ENCODE measurements at places on chromosomes 3 and 15.
A peak's percentile ranks its signal among the peaks of the same experiment; 100 is the strongest.

DNA sequence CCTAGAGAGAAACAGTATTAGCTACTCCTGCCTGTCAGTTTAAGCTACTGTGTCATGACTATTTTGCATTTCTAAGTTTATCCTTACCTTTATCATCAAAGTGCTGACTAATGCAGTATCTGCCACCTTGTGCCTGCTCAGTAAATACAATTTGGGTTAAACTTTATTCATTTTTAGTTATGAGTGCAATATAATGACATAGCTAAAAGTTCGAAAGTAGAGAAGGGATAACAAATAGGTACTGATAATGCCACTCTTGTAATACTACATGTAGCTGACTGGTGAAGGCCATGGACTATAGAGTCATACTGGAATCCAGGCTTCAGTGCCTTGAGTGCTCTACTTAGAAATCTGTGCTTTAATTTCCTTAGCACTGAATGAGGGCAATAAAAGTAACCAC lies 480.8 kb upstream of the TPRG1 start:
- no peak for DNase-seq
- H3K4me3 ChIP-seq, result no peak overlapping the region
- H3K36me3 ChIP-seq, result peaks cover 3% of the 10 kb centered on the region
- H3K27me3 ChIP-seq, result no peaks in the 10 kb centered on the region
- peaks cover 30% of the 10 kb centered on the region for H3K4me1 ChIP-seq
- H3K27ac ChIP-seq, result no peak overlapping the region

- H3K36me3 ChIP-seq, result no peaks in the 10 kb centered on the region
- no peak for DNase-seq
- H3K4me3 ChIP-seq, result no peak overlapping the region
- no peak overlapping the region for H3K27ac ChIP-seq
- H3K27me3 ChIP-seq, result peaks cover 16% of the 10 kb centered on the region
These were observed 94.2 kb downstream of the CGNL1 start for GRCh38 chr15:57470543-57470942.

GRCh38 chr15:59169251-59169708 lies 37.4 kb upstream of the LDHAL6B start:
- no peaks in the 10 kb centered on the region for H3K27me3 ChIP-seq
- peak overlapping the region; percentile 75 for H3K27ac ChIP-seq
- no peak overlapping the region for H3K4me3 ChIP-seq
- H3K4me1 ChIP-seq, result peaks cover 11% of the 10 kb centered on the region
- DNase-seq, result no peak

- H3K27ac ChIP-seq, result no peak overlapping the region
- H3K4me1 ChIP-seq, result peaks cover 2% of the 10 kb centered on the region
- H3K27me3 ChIP-seq, result no peaks in the 10 kb centered on the region
- H3K36me3 ChIP-seq, result no peaks in the 10 kb centered on the region
- H3K4me3 ChIP-seq, result no peak overlapping the region
These were observed 84.9 kb upstream of the ACP3 start for GRCh38 chr3:132232231-132232792.

GRCh38 chr15:97457203-97457847 lies 503.2 kb upstream of the ARRDC4 start:
- DNase-seq, result no peak
- H3K27me3 ChIP-seq, result no peaks in the 10 kb centered on the region
- no peaks in the 10 kb centered on the region for H3K4me1 ChIP-seq
- H3K27ac ChIP-seq, result no peak overlapping the region
- no peak overlapping the region for H3K4me3 ChIP-seq

GRCh38 chr3:60176614-60177013 lies 1074.6 kb downstream of the FHIT start:
- no peak overlapping the region for H3K27ac ChIP-seq
- no peaks in the 10 kb centered on the region for H3K27me3 ChIP-seq
- peaks cover 20% of the 10 kb centered on the region for H3K4me1 ChIP-seq
- no peak for DNase-seq
- no peak overlapping the region for H3K4me3 ChIP-seq

DNA sequence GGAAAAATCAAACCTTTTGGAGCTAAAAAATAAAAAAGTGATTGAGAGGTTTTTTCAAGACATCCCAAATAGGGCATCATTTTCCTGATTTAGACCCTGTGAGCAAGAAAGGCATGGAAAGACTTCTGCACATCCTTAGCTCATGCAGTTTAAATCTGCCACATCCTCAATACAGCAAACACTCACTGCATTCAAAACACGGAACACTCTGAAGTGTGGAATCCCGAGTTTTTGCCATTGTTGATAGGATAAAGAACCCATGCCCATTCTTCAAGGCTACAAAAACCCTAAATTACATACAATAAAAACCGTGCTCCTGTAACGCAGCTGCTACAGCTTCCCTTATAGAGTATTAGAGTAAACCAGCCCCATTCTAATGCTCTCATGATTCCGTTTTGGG lies 346.8 kb downstream of the GABRG3 start:
- H3K4me3 ChIP-seq, result no peak overlapping the region
- H3K27me3 ChIP-seq, result no peaks in the 10 kb centered on the region
- DNase-seq, result no peak
- no peak overlapping the region for H3K27ac ChIP-seq

- no peak for DNase-seq
- H3K27ac ChIP-seq, result no peak overlapping the region
- H3K27me3 ChIP-seq, result no peaks in the 10 kb centered on the region
- no peaks in the 10 kb centered on the region for H3K36me3 ChIP-seq
These were observed 19.3 kb upstream of the ZPLD1 start for GRCh38 chr3:102415553-102415952.

DNA sequence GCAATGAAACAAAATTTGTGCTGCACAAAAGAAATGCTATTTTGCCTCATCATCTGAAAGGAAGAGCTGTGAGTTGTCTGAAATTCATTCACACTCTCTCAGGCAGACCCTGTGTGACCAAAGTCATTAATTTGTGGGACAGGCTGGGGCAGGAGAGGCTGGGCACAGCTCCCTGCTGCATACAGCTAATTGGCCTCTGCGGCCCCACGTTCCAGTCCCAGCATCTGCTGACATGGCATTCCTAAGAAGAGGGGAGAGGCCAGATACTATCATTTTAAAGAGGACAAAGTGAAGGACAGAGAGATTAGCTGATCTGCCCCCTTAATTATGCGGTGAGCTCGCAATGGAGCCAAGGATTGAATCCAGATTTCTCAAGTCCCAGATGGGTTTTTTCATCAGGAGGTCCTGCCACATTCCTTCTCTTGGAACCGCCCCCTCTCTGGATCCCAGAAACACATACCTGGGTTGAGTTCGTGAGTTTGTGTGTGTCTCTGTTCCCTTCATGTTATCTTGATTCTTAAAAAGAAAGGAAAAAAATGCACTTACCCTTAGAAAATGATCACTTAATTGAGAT lies 25.1 kb downstream of the POLR2M start:
- no peak overlapping the region for H3K4me3 ChIP-seq
- H3K27ac ChIP-seq, result no peak overlapping the region
- H3K36me3 ChIP-seq, result no peaks in the 10 kb centered on the region
- H3K27me3 ChIP-seq, result peaks cover 6% of the 10 kb centered on the region

DNA sequence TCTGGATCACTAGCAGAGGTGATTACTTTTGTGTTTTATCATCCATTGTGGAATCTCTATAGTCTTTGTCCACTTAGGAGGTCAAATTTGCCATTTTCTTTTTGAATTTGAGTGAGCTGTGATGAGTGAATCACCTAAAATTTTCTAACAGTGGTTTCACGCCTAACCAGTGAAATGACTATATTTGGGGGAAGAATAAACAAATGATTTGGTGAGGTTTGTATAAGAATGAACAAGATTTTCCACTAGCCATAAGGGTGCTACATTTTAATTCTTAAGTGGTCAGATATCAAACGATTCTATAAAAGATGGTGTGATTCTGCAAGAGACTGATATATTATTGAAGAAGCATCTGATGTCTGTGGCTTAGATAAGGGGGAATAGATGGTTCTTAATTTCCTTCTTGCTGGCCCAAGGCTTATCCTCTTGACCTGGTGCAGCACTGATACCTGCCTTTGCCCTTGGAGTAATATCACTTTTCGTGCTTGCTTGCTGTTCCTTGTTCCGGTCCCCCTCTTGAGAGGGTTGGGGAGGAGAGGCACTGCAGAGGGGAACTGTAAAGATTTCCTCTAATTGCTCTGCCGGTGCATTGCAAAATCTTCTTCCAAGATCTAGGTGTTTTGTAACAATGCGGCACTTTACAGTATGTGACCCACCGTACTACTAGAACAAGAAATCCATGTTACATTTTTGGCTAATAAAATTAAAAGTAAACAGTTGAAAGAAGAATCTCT lies 14.5 kb downstream of the C3orf20 start:
- no peaks in the 10 kb centered on the region for H3K36me3 ChIP-seq
- H3K27ac ChIP-seq, result no peak overlapping the region
- no peak for DNase-seq
- H3K4me1 ChIP-seq, result no peaks in the 10 kb centered on the region

GRCh38 chr3:186003610-186004009 lies 65.8 kb upstream of the TRA2B start:
- H3K4me1 ChIP-seq, result no peaks in the 10 kb centered on the region
- DNase-seq, result no peak
- no peaks in the 10 kb centered on the region for H3K36me3 ChIP-seq

- no peak overlapping the region for H3K27ac ChIP-seq
- no peak overlapping the region for H3K4me3 ChIP-seq
- no peaks in the 10 kb centered on the region for H3K27me3 ChIP-seq
- H3K36me3 ChIP-seq, result peaks cover 44% of the 10 kb centered on the region
These were observed 5.1 kb downstream of the RCN2 start for GRCh38 chr15:76936671-76937070.

Data from activated T-helper 2 cell treated with anti-CD3 and anti-CD28 coated beads, Interferon-gamma antibody, Interleukin-2, Interleukin-4, amounts not matched to agents 10 μg/mL and 5 μg/mL and 100 μg/mL, durations not matched to agents 14 hours and 24 hours and 36 hours (primary cell).